ENCODE measurements at places on chromosomes 13 and 19.

DNA sequence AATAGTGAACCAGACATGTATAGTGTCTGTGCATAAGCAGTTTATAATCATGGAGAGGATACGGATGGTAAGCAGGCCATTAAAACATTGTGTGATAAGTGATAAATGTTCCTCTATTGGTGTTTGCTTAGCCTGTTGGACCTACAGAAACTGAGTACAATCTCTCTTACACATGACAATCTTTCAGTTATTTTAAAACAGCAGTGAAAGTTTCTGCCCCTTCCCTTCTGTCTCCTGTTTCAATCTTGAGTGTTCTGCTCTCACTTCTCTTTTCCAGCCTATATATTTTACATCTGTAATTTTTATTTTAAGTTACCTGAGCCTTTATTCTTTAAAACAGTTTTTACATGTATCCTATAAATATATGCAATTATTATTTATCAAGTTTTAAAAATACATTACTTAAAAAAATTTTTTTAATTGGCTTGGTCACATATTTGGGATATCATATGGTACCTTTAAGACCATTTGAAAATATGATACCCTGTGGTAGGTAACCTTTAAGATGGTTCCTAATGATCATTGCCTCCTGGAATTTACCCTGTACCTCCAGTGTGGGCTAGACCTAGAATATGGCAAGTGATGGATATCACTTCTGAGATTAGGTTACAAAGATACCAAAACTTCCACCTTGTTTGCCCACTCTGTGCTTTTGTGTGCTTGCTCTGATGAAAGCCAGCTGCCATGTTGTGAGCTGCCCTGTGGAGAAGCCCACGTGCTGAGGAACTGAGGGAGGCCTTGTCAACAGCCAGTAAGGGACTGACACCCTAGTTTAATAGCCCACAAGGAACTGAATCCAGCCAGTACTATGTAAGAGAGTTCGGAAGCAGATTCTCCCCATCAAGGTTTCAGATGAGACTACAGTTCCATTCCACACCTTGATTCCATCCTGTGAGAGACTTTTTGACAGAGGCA lies 99.3 kb downstream of the DHRS12 start:
- no peak for DNase-seq

GRCh38 chr19:42271861-42272534 lies 2.9 kb downstream of the CIC start:
- DNase-seq = no peak

GRCh38 chr13:36418022-36418805 lies 14.1 kb upstream of the CCNA1 start:
- peak; percentile 69 for DNase-seq

DNA sequence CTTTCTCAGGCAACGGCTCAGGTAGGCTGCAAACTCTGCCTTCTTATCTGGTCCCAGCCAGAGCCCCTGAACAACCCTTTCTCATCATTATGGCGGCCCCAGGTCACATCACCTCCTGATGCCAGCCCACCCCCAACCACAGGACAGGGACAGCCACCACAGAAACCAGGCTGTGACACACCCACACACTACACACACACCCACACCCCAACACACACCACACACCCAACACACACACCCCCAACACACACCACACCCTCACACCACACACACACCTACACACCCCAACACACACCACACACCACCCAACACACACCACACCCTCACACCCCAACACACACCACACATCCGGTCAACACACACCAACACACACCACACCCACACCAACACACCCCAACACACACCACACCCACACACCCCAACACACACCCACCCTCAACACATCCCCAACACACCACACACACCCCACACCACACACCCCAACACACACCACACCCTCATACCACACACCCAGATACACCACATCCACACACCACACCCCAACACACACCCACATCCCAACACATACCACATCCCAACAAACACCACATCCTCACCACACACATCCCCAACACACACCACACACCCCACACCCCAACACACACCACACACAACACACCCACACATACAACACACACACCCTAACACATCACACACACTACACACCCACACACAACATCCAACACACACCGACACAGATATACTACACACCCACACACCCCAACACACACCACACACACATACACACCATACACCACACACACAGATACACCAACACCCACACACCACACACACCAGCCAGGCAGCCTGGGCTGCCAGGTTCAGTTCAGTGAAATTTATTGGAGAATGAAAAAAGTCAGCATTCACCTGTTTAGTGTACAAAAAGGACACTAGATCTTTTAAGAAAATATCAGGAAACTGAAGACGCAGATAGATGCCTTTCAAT lies 4.2 kb upstream of the ISYNA1 start:
- DNase-seq = peak; percentile 77

DNA sequence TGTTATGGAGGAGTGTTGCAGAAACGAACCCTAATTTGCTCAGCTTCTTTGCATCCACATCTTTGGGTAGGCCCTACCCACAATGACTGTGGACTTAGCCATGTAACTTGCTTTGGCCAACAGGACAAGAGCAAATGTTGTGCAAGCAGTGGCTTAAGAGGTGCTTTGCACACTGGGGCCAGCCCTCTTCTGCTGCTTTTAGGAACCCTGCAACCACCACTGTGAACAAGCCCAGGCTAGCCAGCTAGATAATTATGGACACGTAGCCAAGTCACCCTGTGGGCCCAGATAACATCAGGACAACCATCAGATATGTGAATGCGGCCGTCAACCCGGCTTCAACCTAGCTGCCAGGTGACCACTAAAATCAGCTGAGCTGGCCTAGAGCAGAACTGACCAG lies 17.1 kb downstream of the C19orf47 start:
- no peak for DNase-seq

DNA sequence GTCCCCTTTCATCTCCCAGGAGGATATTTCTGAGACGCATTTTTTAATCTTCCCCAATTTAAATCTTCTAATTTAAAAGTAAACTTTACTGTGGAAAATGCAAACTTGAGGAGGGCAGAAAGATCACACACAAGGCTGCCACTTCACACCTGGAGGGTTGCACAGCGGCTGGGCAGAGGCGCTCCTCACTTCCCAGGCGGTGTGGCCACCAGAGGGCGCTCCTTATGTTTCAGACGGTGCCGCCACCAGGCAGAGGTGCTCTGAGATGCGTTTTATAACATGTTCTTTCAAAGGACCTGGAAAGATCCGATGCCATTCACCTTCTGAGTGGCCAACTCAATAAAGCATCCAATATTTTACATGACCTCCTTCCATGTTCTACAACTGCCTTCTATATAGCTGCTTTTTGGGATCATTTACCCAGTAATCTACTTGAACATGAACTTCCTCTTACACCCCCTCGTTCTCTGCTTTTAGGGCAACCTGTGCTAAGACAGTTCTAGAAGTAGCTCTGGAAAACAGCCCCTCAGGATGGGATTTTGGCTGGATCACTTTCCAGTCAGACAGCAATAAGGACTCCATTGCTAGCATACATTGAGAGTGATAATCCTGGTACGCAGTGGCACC lies 14.8 kb upstream of the MTUS2 start:
- peak; percentile 75 for DNase-seq

- DNase-seq = peak; percentile 65
These were observed 9.3 kb upstream of the MISP start for GRCh38 chr19:741506-742131.
